ENCODE measurements at places on chromosomes 6 and 20.

DNA sequence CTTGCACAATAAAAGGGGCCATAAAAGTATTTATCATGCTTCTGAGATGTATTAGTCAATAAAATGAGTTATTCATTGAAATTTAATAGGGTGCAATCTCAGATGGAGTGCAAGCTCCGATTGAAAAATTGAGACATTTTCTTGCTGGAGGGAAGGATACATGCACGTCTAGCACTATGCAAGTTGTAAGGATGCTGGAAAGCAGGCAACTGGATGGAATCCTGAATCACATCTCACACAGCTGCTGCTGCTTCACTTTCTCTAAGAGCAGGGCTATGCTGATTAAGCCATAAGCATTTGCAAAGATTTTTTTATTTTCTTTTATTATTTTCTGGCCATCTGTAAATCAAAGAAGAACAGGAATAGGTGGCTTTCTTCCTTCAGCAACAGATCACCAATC lies 308.8 kb upstream of the EPHA7 start:
- DNase-seq, result no peak

DNA sequence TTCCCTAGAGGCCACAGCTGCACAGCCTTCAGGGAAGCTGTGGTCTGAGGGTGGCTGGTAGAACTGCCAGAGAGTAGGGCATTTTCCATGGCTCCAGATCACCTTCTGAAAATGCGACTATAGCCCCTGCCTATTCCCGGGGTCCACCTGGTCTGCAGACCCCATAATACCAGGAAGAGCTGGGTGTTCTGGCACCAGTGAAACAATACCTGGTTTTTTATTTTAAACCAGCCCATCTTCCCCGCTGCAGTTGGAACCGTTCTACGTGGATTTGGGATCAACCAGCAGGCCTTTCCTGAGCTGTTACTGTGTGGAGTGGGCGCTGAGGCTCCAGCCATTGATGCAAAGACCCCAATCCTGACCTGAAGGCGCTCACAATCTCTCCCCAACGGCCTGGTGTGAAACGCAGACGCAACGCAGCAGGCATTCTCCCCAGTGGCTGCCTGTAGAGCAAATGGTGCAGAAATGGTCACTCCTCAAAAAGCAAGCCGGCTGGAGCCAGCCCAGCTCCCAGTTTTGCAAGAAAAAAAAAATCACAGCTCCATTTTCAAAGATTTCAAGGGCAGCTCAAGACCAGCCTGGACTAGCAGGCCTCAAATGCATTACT lies 11.3 kb downstream of the NPEPL1 start:
- DNase-seq, result no peak

DNA sequence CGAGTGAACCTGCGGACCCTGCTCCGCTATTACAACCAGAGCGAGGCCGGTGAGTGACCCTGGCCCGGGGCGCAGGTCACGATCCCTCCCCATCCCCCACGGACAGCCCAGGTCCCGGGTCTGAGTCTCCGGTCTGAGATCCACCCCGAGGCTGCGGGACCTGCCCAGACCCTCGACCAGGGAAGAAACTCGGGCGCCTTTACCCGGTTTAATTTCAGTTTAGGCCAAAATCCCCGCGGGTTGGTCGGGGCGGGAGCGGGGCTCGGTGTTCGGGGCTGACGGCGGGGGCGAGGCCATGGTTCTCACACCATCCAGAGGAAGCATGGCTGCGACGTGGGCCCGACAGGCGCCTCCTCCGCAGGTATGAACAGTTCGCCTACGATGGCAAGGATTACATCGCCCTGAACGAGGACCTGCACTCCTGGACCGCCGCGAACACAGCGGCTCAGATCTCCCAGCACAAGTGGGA lies 46.9 kb upstream of the TRIM26 start:
- DNase-seq, result no peak

GRCh38 chr6:147158881-147159280 lies 45.3 kb upstream of the STXBP5 start:
- DNase-seq, result no peak

- no peak for DNase-seq
Observed at GRCh38 chr6:73079978-73080377, 145.3 kb downstream of the KHDC1L start.

GRCh38 chr6:40395698-40396076 lies 191.5 kb downstream of the LRFN2 start:
- no peak for DNase-seq

- DNase-seq, result no peak
Observed at GRCh38 chr6:75602246-75603105, 796 bp downstream of the SENP6 start.

GRCh38 chr20:51697096-51697826 lies 70.9 kb downstream of the ATP9A start:
- no peak for DNase-seq

- DNase-seq, result no peak
Observed at GRCh38 chr20:53751620-53752318, 158.1 kb upstream of the ZNF217 start.

GRCh38 chr6:137926207-137926731 lies 59.2 kb downstream of the TNFAIP3 start:
- DNase-seq, result no peak

GRCh38 chr6:133887156-133887879 lies 1.6 kb upstream of the TCF21 start:
- DNase-seq, result no peak

- no peak for DNase-seq
Observed at GRCh38 chr20:64163776-64164122, 503 bp upstream of the MYT1 start.

- no peak for DNase-seq
Observed at GRCh38 chr20:33669224-33669623, 2.5 kb downstream of the ACTL10 start.

DNA sequence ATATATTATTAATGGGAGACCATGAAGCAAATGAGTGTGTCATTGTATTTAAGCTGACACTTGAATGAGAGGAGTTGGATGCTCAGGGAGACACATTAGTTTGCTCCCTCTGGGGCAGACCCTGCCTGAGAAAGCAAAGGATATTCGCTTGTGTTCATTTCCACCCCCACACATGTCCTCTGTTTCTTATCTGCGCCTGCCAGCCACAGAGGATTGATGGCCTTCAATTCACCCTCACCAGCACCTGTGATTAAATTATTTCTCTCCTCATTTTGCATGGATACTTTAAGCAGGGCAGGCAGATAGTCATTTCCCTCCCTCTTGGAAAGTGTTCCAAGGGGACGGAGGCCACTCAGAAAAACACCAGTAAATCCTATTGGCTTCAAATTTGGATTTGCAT lies 185.2 kb upstream of the GMDS start:
- DNase-seq, result no peak

DNA sequence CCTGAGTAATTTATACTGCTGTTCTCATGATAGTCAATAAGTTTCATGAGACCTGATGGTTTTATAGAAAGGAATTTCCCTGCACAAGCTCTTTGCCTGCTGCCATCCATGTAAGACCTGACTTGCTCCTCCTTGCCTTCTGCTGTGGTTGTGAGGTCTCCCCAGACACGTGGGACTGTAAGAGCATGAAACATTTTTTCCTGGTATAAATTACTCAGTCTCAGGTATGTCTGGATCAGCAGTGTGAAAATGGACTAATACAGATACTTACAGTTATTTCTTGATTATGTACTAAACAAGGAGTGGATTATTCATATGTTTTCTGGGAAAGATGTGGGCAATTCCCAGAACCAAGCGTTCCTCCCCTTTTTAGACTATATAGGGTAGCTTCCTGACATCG lies 1.9 kb upstream of the TRIM38 start:
- no peak for DNase-seq

GRCh38 chr20:53643031-53643832 lies 49.6 kb upstream of the ZNF217 start:
- DNase-seq, result no peak

DNA sequence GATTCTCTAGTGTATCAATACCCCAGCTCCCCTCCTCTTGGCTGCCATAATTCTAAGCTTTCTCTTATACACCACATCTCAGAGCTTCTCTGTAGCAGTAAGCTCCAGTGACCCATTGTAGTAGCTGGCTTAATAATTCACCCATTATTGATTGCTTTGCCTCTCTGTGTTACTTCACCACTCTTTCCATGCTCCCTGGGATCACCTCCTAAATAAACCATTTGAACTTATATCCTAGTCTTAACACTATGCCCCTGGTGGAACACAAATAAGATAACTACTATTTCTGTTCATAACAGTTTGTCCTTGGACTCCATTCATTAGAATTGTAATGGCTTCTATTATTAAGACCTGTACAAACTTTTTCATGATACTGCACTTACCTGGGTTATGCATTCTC lies 758.9 kb downstream of the KIF16B start:
- DNase-seq, result no peak

DNA sequence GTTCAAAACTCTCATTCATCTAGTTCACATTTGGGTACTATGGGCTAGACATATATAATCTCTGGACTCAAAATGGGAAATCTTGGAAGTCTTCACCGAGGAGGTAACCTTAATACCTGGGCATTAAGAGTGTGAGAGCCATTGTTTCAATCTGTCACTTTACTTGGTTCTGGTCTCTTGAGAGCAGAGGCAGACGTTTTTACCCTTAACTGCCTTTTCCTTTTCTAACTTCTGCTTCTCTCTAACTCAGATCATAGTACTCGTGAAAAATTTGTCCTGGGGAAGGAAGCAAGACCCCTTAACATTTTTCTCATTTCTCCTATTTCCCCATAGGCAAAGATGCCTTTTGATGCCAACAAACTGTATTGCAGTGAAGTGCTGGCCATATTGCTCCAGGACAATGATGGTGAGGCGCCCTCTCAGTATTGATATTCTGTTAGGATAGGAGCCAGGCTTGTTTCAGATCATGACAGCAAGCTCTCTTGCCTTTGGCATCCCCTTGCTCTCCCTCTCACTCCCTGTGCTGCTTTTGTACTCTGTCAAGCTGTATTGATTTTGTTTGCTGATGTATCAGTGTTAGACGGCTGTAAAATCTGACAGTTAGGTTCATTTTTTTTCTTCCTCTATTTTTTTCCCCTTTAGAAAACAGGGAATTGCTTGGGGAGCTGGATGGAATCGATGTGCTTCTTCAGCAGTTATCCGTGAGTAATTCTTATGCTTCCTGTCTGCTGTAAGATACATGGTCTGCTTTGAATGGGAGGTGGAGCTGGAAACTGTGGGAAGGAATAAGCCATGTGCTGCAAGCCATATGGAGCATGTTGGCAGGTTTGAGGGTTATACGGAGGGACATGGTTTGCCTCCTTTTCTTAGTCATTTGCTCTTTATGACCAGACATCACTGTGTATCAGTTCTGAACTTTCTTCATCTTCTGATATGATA lies 83.5 kb downstream of the CTNNBL1 start:
- DNase-seq, result no peak

DNA sequence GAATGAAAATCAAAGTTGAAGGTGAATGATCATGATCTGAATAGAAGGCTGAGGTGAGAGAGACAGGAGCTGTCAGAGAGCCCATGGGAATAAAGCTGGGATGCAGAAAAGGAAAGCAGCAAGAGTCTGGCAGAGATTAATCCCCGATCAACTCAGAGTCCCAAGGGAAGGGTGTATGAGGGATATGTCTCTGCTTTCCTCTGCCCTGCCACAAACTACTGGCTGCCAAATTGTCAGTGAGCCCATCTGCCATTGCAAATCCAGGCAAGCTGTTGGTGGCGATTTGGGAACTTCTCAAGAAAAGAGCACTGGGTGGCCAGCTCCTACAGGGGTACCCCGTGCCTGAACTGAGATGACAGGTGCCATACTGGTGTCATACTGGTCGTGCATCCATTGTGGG lies 705.5 kb upstream of the MAN1A1 start:
- no peak for DNase-seq

GRCh38 chr6:160519133-160519532 lies 144.9 kb downstream of the LPA start:
- DNase-seq, result no peak

- DNase-seq, result no peak
Observed at GRCh38 chr20:38059832-38060231, 26.3 kb downstream of the RPRD1B start.

GRCh38 chr20:58555078-58555765 lies 40.0 kb upstream of the APCDD1L start:
- no peak for DNase-seq

GRCh38 chr6:158837684-158838625 lies 18.8 kb upstream of the EZR start:
- DNase-seq, result no peak

GRCh38 chr20:62545271-62545670 lies 69.5 kb upstream of the GATA5 start:
- no peak for DNase-seq

DNA sequence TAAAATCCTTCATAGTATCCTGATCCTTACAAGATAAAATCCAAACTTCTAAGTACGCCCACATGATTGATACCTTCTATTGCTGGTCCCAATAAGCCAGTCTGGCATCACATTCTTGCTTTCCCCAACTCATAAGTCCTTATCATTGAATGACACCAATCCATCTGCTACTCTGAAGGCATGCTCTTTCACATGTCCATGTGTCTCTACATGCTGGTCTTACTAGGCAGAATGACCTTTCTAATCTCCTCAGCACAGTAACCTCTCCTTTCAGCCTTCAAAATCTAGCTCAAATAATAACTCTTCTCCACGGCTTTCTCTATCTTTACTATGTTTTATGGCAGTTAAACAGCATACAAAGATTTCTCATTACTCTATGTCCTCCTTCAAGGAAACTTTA lies 71.1 kb downstream of the ASCC3 start:
- no peak for DNase-seq

- DNase-seq, result no peak
Observed at GRCh38 chr6:15709651-15710269, 46.9 kb upstream of the DTNBP1 start.

DNA sequence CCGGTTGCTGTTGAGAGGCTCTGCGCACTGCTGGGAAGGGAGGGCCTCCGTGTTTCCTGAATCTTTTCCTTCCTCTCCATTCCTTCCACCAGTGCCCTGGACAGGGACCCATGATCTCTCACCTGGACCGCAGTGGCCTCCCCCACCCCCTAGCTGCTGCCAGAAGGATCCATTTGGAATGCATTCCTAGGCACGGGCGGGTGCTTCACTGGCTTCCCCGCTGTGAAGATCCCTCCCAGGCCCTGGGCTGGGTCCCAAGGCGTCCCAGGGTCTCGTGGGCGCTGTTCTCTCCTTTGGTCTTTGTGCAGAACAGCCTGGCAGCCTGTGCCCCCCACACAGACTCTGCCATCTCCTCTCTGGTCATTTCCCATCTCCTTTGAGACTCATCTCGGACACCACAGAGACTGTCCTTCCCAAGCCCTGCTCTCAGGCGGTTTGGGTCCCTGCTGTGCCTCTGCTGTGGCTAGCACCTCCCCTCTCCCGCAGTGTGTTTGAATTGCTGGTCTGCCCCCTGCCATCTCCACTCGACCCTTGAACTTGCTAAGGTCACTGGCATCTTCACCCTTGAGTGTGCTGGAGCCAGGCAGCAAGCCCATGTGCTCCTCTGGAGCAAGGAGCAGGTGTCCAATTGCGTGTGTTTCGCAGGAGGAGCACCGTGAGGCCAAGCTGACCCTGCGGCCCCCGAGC lies 59.0 kb downstream of the TCP11 start:
- DNase-seq, result no peak

Measured in thoracic aorta (tissue), 2 donors.